ENCODE measurements at places on chromosomes 2 and 18.

DNA sequence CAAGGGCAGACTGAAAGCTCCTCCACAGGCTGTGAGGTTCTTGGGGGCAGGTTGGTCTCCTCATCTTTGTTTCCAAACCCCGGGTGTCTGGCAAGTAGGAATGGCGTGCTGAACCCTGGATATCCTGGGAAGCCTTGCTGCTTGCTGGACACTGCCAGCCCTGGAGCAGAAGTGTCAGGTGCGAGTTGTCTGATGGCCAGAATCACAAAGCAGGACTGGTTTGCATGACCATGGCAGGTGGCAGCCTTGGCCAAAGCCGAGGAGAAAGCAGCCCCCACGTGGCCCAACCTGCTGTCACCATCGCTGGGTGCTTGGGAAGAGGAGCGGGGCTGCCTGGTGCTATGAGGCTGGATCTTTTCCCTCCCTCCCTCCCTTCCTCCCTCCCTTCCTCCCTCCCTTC lies 309.5 kb upstream of the HS6ST1 start:
- DNase-seq: no peak

DNA sequence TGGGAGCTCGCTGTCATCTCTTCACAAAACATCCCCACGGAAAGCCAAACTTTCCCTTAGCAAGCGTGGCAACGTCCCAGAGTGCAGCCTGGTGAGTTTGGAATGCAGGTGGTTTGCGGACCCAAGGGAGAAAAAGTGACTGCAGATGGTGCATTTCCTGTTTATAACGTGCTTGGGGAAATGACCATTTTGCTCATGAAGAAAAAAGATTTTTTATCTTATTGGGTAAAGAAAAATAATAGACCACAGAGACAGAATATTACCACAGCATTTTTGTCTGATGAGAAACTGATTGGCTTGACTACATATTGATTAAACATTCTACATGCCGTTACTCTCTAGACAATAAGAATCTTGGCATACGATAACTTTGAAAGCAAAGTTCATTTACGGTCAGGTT lies 136.5 kb downstream of the COPS8 start:
- no peak for DNase-seq

DNA sequence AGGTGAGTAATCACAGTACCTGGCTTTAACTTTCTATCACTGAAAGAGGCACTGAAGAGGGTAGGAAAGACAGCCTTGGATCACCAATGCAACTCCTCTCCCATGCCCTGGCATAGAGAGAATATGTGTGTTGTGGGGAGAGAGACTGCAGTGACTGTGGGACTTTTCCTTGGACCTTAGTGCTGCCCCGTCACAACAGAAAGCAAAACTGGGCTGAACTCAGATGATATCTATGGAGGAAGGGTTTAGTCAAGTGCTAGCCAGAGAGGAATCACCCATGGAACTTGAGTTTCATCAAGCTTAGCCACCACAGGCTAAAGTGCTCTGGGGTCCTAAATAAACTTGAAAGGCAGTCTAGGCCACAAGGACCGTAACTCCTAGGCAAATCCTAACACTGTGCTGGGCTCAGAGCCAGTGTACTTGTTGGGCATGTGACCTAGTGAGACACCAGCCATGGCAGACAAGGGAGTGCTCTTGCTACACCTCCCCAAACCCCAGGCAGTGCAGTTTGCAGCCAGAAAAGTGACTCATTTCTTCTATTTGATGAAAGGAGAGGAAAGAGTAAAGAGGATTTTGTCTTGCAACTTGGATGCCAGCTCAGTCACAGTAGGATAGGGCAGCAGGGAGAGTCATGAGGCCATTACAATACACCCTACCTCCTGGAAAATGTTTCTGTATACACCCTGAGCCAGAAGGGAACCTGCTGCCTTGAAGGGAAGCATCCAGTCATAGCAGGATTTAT lies 105.8 kb upstream of the SPOPL start:
- no peak for DNase-seq

GRCh38 chr18:75378376-75379315 lies 48.9 kb downstream of the SMIM21 start:
- DNase-seq: no peak

DNA sequence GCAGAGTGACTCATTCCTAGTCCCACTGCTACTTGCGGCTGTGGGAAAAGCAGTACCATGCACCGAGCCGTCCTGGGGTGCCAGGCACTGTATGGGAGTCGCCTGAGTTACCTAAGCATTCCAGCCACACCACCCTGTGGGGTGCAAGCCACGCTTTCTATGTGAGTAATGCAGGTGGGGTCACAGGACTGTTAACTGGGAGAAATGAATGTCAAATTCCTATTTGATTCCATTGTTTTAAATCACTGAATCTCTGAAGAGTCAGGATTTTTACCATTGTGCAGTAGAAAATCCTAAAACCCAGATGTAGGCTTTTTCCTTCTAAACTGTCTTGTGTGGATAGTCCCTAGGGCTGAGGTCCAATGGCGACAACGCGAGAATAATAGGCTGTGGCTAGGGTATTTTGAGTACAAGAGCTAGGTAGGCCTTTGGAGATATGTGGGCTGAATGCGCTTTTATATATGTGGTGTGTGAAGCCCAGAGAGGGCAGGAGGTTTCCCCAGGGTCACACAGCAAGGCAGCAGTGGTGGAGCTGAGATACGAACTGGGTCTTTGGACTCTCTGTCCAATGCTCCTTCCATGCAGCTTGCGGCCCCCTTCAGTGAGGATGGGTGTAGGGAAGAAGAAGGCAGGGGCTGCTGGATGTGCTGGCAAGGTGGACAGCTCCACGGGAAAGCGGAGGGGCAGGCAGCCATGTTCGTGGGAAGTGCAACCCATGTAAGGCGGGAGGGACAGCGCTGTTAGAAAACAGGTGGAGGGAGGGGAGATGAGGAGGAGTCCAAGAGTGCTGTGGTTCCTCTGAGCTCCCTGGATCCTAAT lies 83.2 kb downstream of the DDX1 start:
- DNase-seq: no peak

GRCh38 chr2:213089438-213089837 lies 62.0 kb downstream of the IKZF2 start:
- no peak for DNase-seq

DNA sequence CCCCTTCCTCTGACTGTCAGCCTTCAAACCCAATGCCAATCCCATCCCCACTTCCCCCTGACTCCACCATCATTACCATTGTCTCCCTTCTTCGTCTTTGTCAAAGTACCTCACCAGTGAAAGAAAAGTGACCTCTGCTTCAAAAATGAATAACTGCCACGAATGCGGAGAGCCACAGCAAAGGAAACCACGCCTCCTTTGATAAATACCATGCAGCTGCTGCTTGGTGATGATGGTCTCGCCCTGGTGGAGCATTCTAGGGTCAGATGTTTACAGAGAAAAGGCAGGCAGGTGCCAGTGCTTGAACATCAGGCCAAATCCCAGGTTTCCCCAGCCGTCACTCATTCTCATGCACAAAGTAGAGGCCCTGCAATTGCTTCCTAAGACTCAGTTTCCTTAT lies 162.2 kb downstream of the BCL11A start:
- no peak for DNase-seq

GRCh38 chr2:139864821-139865302 lies 1084.7 kb upstream of the NXPH2 start:
- DNase-seq: no peak

GRCh38 chr2:146489386-146489785 lies 1355.4 kb upstream of the ACVR2A start:
- DNase-seq: no peak

DNA sequence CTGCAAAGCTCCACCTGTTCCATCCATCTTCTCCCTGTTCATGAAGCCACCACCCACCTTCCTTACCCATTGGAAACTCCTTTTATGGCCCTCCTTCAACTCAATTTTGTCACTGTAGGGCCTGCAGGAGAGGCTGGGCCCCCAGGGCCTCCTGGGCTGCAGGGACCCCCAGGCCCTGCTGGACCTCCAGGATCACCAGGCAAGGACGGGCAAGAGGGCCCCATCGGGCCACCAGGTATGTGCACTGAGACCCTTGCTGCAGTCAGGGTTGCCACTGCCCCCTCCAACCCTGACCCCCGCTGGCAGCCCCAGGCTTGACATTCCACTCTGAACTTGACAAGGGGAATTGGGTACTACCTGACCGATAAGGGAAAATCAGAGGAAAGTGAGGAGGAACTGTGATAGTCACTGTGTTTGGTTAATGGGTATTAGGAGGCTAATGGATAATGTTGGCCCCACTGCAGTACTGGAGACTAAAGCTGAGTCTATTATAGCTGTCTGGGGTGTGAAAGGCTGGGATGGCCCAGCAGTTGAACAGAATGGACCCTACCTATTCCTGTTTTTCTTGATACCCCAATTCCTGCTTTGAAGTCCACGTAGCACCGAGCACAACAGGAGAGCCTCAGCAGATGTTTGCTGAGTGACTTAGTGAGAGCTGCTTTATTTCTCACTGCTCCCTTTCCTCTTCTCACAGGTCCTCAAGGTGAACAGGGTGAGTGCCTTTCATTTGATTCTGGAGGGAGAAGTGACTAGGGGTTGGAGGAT lies 2.1 kb upstream of the KHK start:
- DNase-seq: no peak

DNA sequence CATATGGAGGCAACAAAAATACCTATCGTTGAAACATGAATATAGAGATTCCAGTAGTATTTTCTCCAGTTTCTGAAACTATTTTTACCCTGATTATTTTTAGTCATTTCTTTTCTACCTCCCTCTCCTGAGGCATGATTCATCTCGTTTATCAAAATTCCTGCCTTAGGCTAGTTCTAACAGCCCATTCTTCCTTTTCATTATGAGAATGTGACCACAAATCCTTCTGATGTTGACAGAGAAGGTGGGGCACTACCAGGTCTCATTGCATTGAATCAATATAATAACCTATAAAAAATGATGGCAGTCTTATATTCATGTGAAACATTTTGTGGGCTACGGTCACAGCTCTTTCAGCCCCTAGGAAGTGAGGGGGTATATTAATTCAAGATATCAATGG lies 406.5 kb upstream of the UBE2E3 start:
- no peak for DNase-seq

GRCh38 chr18:22191923-22192322 lies 22.5 kb downstream of the GATA6 start:
- DNase-seq: no peak

DNA sequence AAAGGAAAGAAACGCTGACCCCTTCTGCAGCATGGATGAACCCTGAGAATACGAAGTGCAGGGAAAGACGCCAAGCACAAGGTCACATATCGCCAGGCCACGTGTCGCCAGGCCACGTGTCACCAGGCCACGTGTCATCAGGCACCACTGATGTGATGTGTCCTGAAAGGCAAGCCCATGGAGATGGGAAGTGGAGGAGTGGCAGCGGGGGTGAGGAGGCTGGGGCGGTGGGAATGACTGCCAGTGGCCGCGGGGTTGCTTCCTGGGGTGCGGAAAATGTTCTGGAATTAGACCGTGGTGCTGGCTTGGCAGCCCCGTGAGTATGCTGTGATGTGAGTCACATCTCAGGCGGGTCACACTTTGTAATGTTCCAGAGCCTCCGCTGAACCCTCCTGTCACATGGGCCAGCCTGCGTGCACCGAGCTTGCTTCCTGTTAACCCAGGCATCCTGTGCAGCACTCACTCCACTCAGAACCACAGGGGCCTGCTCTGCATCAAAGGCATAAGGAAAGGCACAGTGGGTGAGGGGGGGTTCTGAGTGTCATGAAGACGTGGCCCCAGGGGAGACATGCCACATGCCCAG lies 39.0 kb downstream of the SLC66A2 start:
- no peak for DNase-seq

- DNase-seq: no peak
These were observed 28.7 kb upstream of the SKOR2 start for GRCh38 chr18:47280121-47280520.

DNA sequence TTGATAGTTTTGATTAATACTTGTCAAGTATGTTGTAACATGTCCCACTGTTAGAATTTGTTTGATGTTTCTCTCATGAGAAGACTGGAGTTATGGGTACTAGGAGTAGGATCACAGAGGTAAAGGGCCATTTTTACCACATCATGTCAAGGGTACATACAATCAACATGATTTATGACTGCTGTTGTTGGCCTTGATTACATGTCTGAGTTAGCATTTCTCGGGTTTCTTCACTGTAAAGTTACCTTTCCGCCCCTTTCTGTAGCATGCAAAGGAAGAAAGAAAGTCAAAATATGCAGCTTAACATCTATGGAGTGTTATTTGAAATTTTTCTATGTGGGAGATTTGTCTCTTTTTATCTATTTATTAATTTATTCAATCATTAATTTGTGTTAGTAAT lies 1456.4 kb downstream of the SUCLG1 start:
- DNase-seq: no peak

GRCh38 chr2:101410746-101411145 lies 23.4 kb upstream of the CREG2 start:
- no peak for DNase-seq

DNA sequence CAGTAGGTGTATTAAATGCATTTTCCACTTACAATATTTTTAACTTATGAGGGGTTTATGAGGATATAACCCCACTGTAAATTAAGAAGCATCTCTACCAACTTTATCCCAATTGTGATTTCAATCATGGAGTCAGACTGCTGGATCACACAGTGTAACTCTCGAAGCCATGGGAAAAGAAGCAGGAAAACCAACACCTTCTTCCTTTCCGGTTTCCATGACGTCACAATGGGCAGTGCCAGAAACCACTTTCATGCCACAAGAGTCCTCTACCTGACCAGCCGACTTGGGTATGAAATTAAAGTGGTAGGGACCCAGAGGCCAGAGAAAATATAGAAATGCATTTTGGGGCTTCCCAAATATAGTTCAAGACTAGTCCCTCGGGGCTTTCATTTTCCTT lies 4.2 kb downstream of the RNF152 start:
- DNase-seq: no peak

DNA sequence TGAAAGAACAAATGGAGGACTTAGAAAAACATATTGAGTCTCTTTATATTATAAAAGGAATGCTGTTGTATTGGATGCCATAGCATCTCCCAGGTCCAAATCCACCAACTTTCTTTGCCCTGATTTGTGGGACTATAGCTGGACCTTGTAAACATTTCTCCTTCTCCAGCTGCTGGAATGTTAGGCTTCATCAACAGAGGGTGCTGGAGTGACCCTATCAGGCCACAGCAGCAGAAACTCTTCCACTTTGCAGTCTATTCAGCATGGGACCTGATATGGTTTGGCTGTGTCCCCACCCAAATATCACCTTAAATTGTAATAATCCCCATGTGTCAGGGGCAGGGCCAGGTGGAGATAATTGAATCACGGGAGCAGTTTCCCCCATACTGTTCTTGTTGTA lies 138.4 kb upstream of the ARL4C start:
- no peak for DNase-seq

DNA sequence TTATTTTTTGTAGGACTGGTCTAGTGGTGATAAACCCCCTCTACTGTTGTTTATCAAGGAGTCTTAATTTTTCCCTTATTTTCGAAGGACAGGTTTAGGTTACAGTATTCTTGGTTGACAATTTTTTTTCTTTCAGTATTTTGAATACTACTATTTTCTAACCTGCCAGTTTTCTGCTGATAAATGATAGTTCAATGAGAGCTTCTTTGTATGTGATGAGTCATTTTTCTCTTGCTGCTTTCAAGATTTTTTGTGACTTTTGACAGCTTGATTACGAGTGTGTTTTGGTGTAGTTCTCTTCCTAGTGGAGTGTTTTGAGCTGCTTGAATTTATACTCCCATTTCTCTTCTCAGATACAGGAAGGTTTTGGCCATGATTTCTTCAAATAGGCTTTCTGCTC lies 77.5 kb downstream of the ACSL3 start:
- DNase-seq: no peak

- no peak for DNase-seq
These were observed 7.1 kb downstream of the KCNE4 start for GRCh38 chr2:223058952-223059716.

- no peak for DNase-seq
These were observed 136.4 kb upstream of the SLC1A4 start for GRCh38 chr2:64852771-64853241.

Data from stimulated activated CD8-positive, alpha-beta memory T cell treated with anti-CD3 and anti-CD28 coated beads, Interleukin-7, amount 100 ng/mL, for 48 hours (primary cell).